Vagina (tissue), 2 donors: ENCODE measurements at places on chromosomes 2 and 18. TPM values are rescaled to one million over a fixed set of nuclear protein-coding genes. Genes with fewer than 3 reads are reported as not detected.
A peak's percentile ranks its signal among the peaks of the same experiment; 100 is the strongest.

- no peak for DNase-seq
Measured at GRCh38 chr2:113078350-113078839, 10.6 kb downstream of the IL1F10 start.

GRCh38 chr2:42421601-42422239, 60.7 kb upstream of the COX7A2L start:
- no peak for DNase-seq

DNA sequence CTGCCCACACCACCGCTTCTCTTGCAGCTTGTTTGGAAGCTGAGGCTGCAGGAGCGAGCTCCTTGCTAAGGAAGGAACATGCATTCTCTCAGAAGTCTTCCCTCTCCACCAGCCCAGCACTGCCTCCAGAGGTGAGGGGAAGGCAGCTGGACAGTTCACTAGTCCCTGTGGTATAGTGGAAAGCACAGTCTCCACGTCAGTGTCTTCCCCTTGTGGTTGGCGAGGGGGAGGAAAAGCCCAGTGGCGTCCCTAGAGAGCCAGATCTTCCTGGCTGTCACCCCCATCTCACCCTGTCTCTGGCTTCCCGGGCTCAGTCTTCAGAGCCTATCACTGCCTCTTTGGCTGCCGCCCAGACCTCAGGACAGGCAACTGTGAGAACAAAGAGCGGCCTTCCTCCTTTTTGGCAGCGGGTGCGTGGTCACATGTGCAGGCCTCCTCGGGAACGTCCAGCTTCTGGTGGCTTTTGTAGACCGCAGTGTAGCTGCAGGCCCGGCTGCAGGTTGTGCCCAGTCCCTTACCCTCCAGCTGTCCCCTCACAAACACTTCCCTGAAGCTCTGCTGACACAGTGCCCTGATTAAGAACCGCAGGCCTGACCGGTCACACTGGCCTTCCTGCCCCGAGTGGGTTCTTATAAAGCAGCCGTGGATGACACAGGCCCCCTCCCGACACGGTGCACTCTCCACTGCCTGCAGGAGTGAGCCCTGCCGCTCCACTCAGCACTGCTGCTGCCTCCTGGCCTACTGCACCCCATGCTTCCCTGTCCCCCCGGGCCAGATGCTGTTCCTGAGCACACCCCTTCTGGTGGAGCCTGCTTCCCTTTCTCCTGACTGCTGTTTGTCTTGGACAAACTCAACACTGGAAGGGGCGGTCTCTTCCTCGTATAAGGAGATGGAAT, 90.9 kb downstream of the RNF144A start:
- DNase-seq = no peak

Gene CACNB4
- 4.9 TPM for total RNA-seq

GRCh38 chr2:8462280-8462679, 219.6 kb upstream of the ID2 start:
- DNase-seq = no peak

Gene CRYGD
- not detected for total RNA-seq

- peak; percentile 54 for DNase-seq
Measured at GRCh38 chr2:128420776-128421175, 102.1 kb upstream of the HS6ST1 start.

- DNase-seq = no peak
Measured at GRCh38 chr2:170715932-170716777, 1.0 kb downstream of the SP5 start.

Gene CD207
- 2.5 TPM for total RNA-seq

- no peak for DNase-seq
Measured at GRCh38 chr18:79449551-79450288, 54.0 kb downstream of the NFATC1 start.

Gene TMEM214
- total RNA-seq = 53.3 TPM

- DNase-seq = no peak
Measured at GRCh38 chr18:60675801-60676200, 303.2 kb upstream of the MC4R start.

DNA sequence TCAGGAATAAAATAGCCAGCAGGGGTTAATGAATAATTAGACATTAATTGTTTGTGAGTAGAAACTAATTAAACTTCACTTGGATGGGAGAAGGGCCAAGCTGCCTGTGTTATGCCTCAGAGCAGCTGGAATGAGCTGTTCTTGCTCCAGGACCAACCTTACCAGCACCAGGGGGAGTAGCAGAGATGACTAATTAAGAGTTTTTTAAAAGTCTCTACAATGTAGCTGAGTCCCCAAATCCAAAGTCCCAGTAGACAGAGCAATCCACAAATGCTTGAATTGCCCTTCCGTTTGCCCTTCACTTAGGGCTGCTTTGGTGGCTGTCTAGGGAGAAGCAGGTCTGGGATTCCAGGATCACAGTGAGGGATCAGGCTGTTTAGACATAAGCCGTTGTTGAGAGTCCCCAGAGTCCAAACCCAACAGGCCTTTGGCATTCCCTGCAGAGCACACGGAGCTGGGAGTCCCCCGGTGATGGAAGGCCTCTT, 59.4 kb downstream of the RHOB start:
- DNase-seq = no peak

- DNase-seq = no peak
Measured at GRCh38 chr2:203444738-203445137, 90.4 kb downstream of the RAPH1 start.

Gene SLC19A3
- 7.4 TPM for total RNA-seq

DNA sequence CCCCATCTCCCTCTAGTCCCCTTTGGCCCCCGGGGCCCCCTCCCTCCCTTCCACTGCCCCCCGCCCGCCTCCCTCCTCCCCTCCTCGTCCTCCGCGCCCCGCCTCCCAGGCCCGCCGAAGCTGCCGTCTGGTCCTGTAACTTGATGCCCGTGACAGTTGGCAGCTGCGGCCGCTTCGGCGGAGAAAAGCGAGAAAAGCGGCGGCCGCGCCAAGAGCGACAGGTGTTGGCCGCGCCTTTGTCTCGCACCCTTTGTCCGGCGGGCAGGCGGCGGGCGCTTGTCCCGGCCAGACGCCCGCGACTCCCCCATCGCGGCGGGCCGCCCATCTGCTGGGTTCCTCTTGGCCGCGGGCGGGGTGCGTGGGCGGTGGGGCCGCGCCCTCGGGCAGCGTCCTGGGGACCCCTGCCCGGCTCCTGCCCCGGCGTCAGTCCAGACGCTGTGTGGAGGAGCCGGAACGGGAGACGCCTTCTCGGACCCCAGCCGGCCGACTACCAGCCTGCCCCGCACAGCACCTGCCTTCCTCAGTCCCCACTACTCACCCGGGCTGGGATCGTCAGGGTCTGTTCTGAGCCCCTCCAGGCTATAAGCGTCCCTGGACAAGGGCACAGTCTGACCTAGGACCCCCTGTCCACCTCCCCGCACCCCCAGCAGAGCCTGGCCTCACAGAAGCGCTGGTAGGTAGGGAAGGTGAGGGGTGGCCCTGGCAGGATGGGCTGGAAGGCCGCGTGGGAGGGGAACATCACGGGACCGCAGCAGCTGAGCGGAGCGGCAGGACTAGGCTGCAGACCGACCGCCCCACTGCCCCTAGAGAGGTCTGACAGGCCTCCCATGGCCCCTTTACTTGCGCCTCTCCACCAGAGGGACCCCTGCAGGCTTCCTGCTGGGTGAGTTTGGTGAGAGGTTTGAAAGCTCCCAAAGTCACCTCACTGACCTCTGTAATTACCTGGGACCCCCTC, 1.2 kb upstream of the HES6 start:
- DNase-seq = no peak

GRCh38 chr2:177599956-177600355, 207.4 kb downstream of the AGPS start:
- no peak for DNase-seq

Gene EFR3B
- total RNA-seq = 1.5 TPM

DNA sequence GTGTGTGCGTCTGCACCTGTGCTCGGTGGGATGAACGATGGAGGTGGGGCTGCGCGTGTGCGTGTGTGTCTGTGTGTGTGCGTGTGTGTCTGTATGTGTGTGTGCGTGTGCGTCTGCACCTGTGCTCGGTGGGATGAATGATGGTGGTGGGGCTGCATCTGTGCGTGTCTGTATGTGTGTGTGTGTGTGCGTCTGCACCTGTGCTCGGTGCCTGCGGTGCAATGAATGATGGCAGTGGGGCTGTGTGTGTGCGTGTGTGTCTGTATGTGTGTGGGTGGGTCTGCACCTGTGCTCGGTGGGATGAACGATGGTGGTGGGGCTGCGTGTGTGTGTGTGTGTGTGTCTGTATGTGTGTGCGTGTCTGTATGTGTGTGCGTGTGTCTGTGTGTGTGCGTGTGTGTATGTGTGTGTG, 48.5 kb upstream of the CTDP1 start:
- no peak for DNase-seq

Gene CNTNAP5
- not detected for total RNA-seq

DNA sequence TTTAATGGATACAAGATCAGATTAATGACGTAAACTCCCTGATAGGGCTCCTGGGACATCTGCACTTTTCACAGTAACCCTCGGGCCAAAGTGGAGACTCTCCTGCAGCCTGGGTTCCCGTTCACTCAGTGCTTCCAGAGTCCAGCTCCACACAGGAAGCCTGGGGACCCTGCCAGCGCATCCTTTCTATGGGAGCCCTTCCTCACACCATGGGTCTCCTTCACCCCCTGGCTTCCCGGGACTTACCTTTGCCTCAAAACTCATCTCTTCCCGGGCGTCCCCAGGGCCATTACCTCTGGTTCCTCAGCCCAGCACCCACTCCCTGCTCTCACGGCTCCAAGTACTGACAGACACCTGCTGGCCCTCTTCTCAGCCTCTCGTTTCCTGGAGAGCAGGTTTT, 40.7 kb upstream of the KLF11 start:
- DNase-seq = no peak

Gene ARHGAP25
- total RNA-seq = 9.6 TPM

GRCh38 chr2:190791976-190792575, 88.5 kb upstream of the GLS start:
- no peak for DNase-seq
